ENCODE measurements at places on chromosomes 13 and 19.

GRCh38 chr13:96273196-96273595, 183.3 kb downstream of the HS6ST3 start:
- DNase-seq: no peak

DNA sequence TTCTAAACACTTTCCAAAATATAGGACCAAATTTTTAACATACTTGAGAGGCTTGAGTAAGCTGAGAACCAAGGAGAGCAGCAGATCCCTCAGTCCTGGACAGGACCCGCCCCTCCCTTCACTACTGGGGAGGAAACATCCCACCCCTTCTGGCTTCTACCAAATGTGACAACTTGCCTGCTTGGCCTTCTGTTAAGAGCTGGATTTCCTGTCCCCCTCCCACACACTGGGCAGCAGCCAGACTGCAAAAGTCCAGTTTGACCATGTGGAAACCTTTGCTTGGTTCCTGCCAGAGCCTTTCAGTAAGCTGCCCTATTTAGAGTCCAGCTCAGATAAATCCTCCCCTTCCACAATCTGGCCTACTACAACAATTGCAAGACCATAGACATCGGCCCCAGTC, 84.3 kb downstream of the FGF14 start:
- no peak for DNase-seq

DNA sequence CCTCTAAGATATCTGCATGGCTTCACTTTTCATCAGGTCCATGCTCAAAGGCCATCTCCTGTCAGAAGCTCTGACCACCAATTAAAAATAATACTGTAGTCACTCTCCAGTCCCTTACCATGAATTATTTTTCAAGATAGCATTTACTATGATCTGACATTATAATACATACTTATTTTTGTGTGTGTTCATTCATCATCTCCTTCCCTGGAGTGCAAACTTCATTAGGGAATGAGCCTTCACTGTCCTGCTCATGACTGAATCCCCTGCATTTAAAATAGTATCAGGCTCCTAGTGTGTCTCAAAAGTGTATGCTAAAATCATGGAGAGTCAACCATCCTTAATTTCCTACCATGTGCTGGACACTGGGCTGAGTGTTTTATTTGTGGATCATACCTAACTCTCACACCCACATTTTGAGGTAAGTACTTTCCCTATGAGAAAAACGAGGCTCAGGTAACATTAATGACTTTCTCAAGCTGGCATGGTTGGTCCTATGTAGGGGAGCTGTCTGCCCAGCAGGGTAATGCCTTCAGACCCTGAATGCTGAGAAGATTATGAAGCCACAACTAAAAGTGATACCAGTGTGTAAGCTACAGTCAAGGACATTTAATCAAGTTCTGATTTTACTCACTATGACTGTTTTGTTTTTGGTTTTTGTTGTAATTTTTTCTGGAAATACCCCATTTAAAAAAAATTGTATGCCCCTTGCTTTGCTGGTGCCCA, 16.3 kb downstream of the PLA2G4C start:
- no peak for DNase-seq

DNA sequence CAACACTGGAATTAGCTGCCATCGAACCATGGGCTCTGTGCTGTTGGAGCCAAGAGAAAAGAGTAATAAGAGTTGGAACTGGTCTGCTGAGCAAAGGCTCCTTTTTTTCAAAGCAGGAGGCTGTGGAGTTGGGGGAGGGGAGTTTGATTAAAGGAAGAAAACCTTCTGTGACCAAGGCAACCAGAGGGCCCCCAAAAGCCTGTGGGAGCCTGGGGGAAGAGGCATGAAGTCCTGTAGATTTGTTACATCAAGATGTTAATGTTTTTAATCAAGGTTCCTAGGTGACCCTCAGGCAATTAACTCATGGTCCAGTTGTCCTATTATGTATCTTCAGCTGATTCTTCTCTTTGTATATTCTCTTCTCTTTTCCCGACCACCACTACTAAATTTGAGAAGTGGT, 403.9 kb downstream of the NDFIP2 start:
- no peak for DNase-seq

DNA sequence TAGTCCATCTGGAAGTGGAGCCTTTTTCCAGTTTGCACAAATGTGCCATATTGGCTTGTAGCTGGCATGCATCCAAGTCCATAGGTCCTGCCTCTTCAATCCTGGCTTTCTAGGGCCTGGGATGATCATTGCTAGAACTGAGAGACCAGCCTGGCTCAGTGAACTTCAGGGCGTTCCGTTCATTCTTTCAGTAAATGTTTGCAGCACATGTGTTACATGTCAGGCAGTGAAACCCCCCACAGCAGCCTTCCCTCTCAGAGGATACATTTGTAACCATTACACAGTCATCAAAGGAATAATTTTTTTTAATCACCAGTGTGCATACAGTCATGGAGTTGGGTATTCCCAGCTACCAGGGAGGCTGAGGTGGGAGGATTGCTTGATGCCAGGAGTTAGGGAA, 9.7 kb downstream of the FUT2 start:
- no peak for DNase-seq

DNA sequence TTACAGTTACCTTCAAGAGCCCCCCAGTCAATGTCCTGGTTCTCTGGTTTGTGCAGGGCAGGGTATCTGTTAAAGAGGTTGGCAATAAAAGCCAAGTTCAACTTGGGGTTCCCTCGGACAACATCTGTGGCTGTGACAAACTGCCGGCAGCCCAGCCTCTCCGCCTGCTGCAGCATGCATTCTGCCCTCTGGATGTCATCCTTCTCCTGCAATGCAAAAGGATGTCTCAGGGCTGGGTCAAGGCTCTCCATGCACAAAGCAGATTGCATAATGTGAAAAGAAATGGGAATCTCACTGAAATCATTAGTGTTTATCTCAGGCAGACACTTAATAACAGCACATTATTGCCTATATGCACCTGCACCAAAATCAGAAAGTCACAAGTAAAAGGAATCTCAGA, 35.1 kb downstream of the LCP1 start:
- DNase-seq: no peak

DNA sequence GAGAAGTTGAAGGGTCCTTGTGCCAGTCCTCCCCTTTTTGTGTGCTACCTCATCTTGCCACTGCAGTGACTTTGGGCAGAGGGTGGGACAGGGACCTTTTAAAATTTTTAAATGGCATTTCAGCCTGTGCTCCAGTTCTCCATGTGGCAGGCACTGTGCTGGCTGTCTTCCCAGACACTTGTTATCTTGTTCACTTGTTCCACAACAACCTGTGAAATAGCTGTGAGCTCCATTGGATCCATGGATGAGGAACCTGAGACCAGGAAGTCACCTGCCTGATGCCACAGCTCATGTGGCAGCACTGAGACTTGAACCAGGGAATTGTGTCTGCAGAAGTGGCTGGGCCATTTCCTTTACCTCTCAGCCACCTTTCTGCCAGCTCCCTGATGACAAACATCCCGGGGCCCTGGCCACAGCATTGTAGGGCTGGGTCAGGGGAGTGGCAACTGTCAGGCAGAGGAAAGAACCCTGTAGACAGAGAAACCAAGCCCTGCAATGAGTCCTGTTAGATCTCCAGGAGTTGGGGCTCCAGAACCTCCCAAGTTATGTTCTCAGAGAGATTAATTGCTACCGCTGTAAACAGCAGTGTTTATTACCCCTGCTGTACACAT, 6.4 kb downstream of the EGLN2 start:
- DNase-seq: no peak

GRCh38 chr13:42548731-42549551, 25.0 kb upstream of the TNFSF11 start:
- no peak for DNase-seq

DNA sequence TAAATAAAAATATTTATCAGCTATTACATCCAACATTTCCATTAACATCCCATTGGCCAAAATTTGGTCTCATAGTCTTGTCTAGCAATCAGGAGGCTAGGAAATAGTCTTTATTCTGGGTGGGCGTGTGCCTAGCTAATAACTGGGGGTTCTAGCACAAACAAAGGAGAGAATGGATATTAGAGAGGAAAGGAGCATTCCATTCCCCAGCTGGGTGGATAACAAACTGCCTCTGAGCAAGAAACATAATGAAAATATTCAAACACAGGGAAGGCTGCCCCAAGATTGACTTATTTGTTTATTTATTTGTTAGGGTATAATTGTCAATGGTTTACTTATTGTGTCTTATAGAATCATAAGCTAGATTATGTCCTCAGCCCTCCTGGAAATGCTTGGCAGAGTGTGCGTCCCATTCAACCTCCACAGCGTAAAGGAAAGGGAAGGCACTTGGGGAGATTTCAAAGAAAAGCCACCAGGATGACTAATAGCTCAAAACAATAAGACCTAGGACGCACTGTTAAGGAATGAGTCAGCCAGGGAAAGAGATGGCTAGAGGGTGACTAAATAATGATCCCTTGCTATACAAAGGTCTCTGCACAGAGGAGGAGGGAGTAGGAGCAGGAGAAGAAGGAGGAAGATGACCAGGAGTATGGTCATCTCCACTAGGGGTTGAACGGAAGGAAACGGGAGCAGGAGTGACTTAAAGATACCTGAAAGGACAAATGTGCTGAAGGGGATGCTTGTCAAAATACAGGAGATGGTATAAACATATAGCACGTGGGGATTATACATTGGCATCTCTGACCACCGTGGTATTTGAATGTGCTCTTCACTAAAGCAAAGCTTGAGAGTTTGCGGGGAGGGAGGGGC, 23.5 kb upstream of the USP12 start:
- DNase-seq: no peak

- DNase-seq: no peak
These were observed 5.6 kb downstream of the BCL3 start for GRCh38 chr19:44753932-44754749.

- DNase-seq: no peak
These were observed 18.1 kb downstream of the ARHGEF18 start for GRCh38 chr19:7366701-7367420.

DNA sequence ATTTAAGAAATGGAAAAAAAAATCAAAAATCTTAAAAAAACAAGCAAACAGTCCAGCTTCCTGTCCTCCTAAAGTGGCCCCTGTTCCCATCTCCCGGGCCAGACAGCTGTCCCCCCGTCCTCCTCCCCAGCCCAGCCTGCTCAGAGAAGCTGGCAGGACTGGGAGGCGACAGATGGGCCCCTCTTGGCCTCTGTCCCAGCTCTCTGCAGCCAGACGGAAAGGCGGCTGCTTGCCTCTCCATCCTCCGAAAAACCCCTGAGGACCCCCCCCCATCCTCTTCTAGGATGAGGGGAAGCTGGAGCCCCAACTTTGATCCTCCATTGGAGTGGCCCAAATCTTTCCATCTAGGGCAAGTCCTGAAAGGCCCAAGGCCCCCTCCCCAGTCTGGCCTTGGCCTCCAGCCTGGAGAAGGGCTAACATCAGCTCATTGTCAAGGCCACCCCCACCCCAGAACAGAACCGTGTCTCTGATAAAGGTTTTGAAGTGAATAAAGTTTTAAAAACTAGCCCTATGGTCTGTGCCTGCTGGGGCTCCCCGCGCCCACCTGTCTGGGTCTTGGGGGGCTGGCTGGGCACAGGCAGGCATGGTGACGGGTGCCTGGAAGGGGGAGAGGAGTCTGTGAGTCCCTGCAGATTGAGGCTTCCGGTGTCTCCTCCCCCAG, 3.8 kb downstream of the GADD45GIP1 start:
- DNase-seq: no peak

DNA sequence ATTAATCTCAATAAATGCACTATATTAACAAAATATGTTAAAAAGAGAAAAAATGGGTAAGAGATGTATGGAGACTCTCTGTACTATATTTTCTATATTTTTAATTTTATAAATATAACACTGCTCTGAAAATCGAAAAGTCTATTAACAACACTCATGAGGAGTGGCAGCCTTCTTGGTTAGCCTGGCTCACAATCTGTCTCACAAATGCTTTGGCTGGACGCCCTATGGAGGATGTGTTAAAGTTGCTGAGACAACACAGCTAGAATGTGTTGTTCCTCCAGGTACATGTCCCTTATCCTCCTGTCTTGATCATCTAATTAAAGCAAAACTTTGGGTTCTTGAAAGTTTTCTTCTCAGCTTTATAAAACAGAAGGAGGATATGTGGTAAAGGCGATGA, 396.6 kb upstream of the PCDH20 start:
- no peak for DNase-seq

DNA sequence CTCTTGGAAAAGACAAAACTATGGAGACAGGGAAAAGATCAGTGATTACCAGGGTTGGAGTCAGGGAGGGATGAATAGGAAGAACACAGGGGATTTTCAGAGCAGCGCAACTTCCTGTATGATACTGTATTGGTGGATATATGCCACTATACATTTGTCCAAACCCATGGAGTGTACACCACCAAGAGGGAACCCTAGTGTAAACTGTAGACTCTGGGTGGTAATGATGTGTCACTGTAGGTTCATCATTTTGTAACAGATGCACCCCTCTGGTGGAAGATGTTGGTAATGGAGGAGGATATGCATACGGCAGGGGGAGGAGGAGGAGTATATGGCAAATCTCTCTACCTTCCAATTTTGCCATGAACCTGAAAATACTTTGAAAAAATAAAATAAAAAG, 68.1 kb downstream of the UFM1 start:
- no peak for DNase-seq

DNA sequence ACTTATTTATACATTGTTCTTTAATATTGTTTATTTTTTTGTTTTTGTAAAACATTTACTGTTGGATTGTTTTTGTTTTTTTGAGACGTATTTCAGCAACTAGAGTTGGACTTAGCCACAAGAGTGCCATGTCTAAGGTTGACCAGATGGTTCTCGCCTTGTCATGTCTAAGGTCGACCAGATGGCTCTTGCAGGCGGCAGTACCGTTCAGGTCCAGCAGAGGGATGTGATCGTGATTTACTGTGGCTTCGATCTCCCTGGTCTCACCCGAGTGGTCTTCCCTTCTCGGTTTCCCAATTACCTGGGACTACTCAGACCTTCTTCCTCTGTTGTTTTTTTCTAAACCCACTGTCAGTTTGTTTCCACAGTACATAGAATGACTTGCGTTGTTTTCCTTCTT, 1438.6 kb downstream of the UQCRFS1 start:
- DNase-seq: no peak

- DNase-seq: no peak
These were observed 14.3 kb downstream of the ACTL9 start for GRCh38 chr19:8684001-8684902.

GRCh38 chr19:36120092-36120983, 5.1 kb downstream of the TBCB start:
- no peak for DNase-seq
